ENCODE measurements at places on chromosomes 3 and 15.
A peak's percentile ranks its signal among the peaks of the same experiment; 100 is the strongest.

DNA sequence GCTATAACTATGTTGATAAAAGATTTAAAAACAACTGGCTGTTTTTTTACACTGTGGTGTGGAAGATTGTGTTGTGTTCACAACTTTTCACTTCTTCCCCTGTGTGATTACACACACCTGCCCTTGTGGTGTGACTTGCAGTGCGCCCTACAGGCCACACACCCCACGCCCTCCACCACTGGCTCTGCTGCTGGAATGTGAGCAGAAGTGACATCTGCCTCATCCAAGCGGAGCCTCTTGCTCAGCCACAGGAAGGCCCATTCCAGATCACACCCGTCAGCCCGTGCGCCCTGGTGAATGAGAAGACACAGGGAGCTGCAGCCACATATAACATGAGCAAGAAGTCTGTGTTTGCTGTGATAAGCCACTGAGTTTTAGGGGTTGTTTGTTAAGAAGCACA lies 7.0 kb downstream of the CCR2 start:
- no peak for DNase-seq

GRCh38 chr3:60954048-60954447 lies 297.2 kb downstream of the FHIT start:
- no peak for DNase-seq

GRCh38 chr3:157159037-157159761 lies 748 bp downstream of the CCNL1 start:
- DNase-seq: peak; percentile 70

DNA sequence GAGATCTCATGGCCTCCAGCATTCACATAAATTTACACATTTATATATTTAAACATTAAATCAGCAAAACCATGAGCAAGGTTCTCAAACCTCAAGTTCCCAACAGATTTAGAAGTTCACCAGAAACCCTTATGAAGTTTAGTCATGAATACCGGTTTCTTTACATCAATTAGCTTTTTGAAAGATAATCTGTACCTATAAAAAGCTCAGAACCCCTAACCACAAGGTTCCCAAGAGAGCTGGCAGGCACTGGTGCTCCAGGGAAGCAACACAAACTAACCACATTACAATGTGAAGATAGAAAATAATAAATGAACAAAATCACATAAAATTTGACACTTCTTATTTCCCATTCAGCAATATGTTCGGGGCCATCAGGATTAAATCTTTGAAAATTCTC lies 150.9 kb downstream of the FBN1 start:
- no peak for DNase-seq

DNA sequence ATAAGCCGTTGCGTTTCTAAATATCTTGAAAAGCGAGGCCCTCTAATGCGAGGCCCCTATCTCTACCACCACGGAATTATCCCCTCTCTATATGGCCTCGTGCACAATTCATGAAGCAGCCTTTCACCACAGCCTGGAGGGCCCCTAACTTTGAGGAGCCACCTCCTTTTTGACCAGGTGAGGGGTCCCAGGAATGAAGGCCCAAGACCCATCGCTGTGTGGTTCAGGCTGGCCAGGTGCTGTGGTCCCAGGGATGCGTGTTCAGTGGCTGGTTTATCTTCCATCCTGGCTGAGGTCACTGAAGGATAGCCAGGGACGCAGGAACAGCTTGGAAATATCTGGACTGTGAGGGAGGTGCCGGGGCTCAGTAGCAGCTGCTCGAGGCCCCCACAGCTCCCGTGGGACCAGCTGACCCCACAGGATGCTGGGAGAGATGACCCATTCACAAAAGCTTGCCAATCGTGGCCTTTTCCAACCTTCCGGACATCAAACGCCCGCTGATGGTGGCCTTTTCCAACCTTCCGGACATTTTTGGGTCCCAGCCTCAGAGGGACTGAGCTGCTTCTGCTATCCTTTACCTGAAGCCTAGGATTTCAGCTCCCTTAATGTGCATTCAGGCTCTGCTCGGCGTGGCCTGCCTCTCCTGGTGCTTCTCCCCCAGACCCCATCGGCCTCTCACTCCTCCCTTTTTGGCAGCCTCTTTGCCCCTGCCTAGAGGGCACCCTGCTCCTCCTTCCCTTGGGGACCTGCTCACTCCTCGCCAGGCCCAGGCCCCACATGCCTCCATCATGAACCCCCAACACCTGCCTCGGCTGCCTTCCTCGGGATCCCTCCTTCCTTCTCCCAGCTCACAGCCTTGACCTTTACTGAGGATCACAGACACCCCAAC lies 140.9 kb downstream of the CHSY1 start:
- DNase-seq: no peak

DNA sequence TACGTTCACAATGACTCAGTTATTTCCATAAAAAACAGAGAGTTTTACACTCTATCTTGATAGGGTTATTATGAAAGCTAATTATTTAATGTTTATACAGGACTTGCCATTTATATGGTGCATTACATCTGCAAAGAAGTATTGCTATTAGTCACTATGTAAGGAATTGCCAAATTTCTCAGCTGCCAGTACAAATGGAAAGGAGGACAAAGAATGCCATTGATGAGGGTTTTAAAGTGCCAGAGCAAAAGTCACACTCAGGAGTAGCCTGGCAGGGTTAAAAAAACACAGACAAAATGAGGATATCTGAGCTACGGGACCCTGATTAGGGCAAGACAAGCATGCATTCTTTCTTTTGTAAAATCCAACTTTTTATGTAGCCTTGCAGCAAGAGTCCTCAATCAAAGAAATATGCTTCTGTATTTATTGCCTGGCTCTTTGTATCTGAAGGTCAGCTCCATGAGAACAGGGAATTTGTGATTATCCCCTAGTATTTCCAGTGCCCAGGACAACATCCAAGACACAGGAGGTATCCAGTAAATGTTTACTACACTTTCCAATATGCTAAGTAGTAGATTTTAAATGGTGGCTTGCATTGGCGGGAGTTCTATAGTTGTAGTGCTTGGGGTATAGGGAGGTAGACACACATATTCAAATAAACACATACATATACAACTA lies 1013.6 kb downstream of the ROBO1 start:
- no peak for DNase-seq

DNA sequence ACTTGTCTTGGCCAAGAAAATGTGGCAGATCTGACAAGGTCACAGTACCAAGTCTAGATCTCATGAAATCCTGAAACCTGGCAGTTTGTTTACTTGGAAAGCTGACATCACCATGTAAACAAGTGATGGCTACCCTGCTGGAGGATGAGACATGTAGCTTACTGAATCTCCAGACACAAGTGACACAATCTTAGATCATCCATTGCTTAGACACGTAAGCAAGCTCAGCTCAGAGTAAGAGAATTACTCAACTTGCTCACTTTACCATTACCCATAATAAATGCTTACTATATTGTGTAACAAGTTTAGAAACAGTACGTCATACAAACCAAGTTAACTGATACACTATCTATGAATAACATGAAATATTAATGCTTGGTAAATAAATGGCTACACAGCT lies 263.8 kb downstream of the TBC1D5 start:
- DNase-seq: no peak

- DNase-seq: no peak
Observed at GRCh38 chr3:9183811-9184460, 65.5 kb downstream of the SRGAP3 start.

GRCh38 chr3:183158551-183159006 lies 4.0 kb downstream of the LAMP3 start:
- peak; percentile 98 for DNase-seq

GRCh38 chr15:68638953-68639515 lies 60.2 kb downstream of the CORO2B start:
- no peak for DNase-seq

DNA sequence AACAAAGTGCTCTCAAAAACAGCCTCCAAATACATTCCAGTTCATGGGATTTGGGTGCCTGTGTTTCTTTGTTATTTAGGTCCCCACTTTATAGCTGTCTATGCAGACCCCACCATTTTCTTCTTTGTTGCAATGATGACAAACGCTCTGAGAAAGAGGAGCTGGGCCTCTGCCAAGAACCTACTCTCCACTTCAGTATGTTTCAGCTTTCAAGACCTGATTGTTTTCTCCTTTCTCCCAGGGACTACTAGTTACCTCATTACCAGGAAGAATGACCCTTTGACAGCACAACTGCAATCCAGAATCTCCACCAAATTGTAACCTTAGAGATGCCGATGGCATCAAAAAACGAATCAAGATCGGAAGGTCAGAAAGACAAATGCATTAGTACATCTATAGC lies 236.8 kb downstream of the MEIS2 start:
- DNase-seq: no peak

DNA sequence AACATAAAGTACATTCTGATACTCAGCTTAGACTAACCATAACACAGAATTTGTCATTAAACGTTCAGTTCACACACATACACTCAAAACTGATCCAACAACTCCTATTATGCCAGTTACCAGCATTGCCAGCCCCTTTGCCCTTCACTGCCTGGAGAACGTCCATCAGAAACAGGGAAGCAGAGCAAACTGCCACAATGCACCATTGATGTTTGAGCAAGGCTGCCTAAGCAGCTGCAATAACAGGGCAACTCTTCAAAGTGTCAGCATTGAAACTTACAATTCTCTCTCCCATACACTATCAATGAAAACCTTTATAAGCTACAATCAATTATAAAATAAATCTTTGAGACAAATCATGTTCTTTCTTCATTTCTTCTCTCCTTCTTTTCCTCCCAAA lies 85.1 kb downstream of the ZBTB20 start:
- DNase-seq: no peak

DNA sequence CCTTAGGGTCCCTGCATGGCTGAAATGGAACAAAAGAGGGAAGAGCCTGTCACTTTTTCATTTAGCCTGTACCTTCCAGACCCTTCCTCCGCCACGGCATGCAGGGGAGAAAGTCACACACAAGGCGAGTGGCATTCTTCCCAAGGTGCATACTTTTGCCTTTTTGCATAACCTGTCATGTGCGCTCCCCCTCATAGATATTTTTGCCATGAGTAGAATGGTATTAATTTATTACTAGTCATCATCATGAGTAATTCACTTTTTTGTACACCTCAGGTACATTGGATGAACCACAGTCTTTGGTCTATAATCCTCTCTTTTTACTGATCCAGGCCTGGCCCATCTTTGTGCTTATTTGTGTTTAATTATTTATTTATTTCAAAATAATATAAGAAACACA lies 8.9 kb upstream of the BUB1B start:
- DNase-seq: no peak

DNA sequence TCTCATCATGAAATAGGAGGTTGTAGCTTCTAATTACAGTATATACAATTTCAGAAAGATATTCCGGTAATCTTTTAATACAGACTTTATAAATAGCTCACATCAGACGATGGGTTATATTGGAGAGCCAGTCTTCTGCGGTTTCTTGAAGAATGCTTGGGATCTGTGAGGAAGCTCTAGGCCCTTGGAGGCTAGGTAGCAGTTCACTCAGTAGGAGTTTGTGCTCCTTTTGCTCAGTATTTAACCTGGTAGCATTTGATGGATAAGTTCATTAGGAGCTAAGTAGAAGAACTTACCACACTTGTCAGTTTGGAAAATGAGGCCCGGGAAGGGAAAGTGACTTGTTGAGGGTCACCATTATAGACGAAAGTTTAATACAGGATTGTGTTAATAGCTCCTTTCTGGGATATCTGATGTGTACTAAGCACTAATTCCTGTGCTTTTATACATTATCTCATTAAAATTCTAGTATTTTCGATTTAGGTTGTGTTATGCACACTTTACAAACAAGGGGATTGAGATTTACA lies 2.8 kb downstream of the FNDC3B start:
- DNase-seq: no peak

DNA sequence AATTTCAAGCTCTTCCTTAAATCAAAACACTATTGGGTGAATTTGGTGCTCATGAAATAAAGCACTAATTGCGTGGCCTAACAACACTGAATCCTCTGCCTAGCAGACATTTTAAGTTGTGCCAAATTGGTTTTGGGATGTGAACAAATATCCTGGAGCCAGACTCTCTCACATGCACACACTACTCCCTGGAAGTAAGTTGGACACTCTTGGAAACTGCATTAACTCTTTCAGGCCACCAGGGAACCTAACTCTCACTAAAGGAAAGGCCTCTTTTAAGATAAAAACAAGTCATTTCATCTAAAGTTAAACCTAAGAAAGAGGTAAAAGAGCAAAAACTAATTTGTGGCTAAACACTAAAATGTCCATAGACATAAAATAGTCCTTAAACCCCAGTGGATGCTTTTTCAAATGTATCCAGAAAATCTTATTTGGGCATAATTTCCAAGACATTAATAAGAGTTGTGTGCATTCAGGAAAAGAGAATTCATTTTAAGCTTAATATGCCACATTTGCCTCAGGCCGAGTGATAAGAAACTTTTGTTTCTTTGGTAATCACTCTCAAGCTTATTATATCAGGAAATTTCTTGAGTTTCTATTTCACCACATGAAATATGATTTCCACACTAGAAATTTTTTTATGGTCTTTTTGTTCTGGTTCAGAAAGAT lies 61.8 kb downstream of the ZBTB20 start:
- no peak for DNase-seq

DNA sequence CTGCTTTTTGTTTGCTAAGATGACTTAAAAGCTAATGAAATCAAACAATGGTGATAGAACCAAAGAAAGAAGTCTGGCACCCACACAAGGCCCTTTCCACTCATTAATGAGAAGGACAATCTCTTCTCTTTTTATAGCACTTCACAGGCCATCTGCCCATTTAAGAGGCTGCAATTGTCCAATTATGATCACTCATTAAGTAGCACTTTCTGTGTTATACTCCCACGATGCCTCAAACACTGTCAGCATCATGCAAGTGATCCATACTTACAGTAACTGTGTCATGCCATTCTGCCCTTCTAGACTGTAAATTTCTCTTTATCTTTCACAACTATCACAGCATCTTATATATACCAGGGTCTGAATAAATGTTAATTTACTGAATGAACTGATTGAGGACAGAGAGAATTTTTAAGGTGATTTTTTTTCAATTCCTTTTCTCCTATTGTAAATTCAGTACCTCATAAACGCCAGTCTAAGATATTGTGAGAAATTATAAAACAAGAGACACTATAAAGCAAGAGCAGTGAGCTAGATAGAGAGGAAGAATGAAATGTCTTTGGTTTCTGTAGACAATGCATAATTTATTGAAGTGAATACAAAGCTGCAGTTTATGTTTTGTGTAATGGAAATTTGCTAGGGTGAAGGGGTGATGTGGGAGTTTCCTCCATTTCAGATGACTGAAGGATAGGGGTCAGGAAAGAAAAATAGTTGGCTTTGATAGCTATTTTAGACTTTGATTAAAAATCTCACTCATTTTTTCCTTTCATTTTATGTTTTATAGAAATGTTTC lies 17.3 kb downstream of the CD200 start:
- no peak for DNase-seq

All from inflammatory macrophage treated with lipopolysaccharide for 1 hour (primary cell).